ENCODE measurements at places on chromosomes 12 and 14. TPM values are rescaled to one million over a fixed set of nuclear protein-coding genes. Genes with fewer than 3 reads are reported as not detected.
A peak's percentile ranks its signal among the peaks of the same experiment; 100 is the strongest.

Gene IAPP
- not detected for polyA plus RNA-seq

Gene DGKA
- 75.1 TPM for polyA plus RNA-seq

- peak; percentile 46 for DNase-seq
Measured at GRCh38 chr14:64536488-64537245, 3.9 kb upstream of the HSPA2 start.

Gene TAS2R14
- 1.1 TPM for polyA plus RNA-seq

GRCh38 chr12:89326239-89327040 lies 25.9 kb downstream of the DUSP6 start:
- DNase-seq = no peak

- peak; percentile 90 for DNase-seq
Measured at GRCh38 chr12:95205685-95206084, 11.6 kb downstream of the FGD6 start.

Gene SPTB
- polyA plus RNA-seq = 0.03 TPM

GRCh38 chr12:15772405-15773018 lies 16.7 kb downstream of the EPS8 start:
- DNase-seq = peak; percentile 29

Gene TMEM63C
- polyA plus RNA-seq = not detected
